ENCODE measurements at places on chromosomes 3 and 15.

DNA sequence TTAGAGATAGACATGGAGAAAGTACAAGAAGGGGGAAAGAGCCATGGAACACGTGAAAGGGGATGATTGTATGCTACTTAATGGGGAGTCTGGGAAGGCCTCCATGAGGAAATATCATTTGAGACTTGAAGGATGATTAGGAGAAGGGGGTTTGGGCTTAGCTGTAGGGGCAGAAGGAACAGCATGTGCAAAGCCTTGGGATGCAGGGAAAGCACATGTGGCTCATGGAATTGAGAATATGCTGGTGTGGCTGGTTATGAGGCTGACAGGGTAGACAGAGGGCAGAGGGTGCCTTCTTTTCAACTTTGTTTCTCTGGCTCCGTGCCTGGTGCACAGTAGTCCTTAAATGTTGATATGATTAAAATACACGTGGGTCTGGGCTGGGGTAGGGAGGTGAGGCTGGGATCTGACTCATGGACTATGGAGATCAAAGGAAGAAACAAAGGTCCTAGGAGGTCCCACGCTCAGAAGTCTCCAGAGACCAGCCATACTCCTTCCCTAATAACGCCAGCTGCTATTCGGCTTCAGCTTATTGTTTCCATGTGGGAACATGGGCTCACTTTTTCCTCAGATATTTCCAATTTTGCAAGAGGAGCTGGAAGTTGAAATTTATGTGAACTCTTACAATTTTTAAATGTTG is 1.1 kb downstream of the GTF2E1 start:
- DNase-seq: no peak

GRCh38 chr15:24745290-24745689 is 69.7 kb downstream of the NPAP1 start:
- no peak for DNase-seq

DNA sequence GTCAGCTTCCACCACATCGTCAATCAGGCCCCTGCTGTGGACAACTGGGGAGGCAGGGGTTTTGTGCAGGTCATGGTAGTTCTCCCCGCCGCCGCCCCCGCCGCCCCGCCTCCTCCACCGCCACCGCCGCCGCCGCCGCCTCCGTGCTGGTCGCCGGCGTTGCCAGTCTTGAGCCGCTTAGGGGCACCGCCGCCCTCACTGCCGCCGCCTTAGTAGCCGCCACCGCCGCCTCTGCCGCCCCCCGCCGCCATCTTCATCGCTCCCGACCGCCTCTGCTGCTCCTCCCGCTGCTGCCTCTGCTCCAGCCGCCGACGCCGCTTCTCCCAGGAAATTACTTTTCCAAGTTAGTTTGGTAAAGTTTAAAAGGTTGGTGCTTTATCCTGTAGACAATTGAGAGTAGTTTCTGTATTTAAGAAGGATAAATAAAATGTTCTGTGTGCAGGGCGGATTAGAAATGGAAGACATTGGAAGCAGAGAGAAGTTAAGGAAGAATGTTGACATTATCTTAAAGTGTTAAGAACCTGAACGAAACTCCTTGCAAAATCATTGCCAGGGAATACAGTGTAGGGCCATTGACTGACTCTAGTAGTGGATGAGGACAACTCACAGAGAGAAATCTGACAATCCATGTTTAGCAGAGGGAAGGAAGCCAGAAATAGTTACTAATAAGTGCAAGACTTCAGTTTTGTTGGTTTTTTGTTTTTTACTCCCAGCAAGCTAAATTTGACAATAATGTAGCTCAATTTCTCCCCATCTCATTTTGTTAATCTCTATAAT is 53.0 kb upstream of the GOLGA8A start:
- no peak for DNase-seq

GRCh38 chr3:67460841-67461510 is 193.4 kb downstream of the SUCLG2 start:
- DNase-seq: no peak

DNA sequence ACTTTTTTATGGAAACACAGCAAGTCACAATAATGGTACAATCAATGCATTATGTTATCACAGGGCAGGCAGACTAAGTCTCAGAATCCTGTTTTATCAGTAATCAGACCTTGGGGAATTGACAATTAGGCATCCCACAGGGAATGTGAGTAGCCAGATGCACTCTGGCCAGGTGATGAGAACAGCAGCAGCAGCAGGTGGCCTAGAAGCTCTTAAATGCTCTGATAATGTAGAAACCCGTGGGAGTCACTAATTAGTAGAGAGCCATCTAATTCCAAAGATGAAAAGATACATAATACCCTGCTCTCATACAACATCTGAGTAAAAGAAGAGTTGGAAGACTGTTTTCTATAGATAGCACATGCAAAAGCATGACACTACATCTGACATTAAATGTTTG is 12.6 kb downstream of the CEP152 start:
- no peak for DNase-seq

DNA sequence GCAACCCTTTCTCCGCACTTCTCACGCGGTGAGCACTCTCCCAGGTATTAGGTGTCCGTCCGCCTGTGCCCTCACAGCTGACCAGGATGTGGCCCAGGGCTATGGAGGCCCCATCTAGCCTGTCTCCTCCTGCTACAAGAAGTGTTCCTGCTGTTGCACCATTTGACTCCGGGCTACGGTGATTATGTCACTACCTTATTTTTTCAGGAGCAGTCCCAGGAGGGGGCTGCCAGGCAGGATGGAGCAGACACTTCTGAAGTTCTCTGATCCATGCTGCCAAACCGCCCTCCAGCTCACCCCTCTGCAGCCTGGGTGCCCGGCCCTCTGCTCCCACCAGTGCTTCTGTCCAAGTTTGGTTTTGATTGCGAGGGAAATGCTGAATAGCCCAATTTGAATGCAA is 36.9 kb downstream of the ZXDC start:
- DNase-seq: no peak

- DNase-seq: no peak
These were observed 141.2 kb upstream of the SLCO3A1 start for GRCh38 chr15:91712286-91712685.

GRCh38 chr15:82129149-82129692 is 83.4 kb upstream of the MEX3B start:
- DNase-seq: no peak

DNA sequence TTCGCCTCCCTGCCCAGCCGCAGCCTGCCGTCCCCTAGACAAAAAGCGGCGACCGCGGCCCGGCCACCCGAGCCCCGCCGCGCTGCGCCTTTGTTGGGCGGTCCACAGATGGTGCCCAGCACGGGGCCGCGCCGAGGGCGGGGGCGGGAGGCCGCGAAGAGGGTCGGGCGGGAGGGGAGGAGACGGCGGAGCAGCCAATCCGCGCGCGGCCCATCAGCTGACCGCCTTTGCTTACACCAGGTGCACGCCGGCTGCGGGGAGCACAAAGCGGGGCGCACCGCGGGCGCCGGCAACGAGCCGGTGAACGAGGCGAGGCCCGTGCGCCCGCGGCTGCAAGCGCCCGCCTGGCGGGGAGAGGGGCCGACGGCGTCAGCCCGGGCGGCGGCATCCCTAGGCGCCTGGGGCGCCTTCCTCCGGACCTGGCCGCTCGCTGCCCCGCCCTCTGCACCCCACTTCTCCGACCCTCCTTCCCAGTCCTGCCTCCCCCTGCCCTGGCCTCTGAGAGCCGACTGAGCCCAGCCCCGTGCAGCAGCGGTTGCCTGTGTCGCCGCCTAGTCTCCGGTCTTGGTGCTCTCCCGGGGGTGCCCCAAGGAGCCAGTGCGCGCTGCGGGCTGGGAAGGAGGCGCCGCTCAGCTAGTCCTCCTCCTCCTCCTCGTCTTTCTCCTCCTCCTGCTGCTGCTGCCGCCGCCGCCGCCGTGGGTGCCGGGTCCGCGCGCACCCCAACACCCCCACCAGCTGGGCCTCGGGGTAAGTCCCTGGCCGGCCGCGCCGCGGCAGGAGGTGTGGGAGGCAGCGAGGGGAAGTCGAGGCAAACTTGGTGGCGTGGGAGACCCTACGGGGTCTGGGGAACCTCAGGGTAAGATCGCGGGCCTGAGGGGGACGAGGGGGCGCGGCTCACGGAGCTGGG is at the start of gene LRRN1:
Gene LRRN1 (plus strand): TSS at position 259 of the 907 bp plus-strand sequence. CDS start 45,211 bp downstream, outside the sequence.
- DNase-seq: no peak

- DNase-seq: no peak
These were observed 12.0 kb upstream of the NMNAT3 start for GRCh38 chr3:139689708-139690228.

DNA sequence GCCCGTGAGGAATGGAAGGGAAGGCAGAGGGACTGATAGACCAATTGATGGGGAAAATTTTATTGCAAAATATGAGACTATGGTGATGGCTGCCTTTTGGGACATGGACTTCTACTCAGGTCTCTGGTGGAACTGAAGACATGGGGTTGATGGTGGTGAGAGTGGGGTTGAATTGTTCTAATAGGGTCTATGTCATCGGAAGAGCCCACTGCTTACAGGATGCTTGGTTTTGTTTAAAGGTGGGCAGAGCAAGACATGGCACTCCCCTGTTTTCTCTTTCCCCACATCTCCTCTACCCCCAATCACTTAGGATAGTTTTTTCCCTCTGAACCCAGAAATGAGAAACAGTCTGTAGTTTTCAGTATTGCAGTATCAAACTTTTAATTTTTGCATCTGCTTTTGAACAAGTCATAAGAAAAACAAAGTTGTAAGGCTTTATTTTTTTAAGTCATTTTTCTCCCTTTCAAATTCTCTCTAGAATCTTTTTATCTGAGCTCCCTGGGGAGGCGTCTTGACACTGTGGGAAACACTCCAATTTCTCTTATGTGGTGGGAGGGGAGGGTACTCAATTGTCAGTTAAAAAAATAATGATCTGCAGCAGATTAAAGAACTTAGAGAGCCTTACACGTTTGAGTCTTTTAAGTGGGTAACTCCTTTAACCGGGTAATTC is 276.2 kb upstream of the TBC1D5 start:
- no peak for DNase-seq

GRCh38 chr3:51680196-51680595 is 9.1 kb downstream of the TEX264 start:
- DNase-seq: no peak

- no peak for DNase-seq
These were observed 19.2 kb downstream of the P3H2 start for GRCh38 chr3:190101320-190102011.

DNA sequence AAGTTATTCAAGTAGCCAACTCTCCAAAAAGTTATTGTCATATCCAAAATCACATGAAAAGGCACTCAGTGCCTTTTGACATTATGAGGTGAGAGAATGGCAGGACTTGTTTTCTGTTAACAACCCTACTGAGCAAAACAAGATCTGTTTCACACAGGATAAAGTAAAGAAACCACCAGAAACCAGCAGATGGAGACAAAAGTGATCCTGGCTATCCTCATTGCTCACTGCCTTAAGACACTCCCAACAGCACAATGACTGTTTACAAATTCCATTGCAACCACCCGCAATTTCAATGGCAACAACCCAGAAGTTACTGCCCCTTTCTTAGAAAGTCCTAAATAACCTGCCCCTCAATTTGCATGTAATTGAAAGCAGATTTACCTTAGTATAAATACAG is 352.6 kb upstream of the NDN start:
- no peak for DNase-seq

DNA sequence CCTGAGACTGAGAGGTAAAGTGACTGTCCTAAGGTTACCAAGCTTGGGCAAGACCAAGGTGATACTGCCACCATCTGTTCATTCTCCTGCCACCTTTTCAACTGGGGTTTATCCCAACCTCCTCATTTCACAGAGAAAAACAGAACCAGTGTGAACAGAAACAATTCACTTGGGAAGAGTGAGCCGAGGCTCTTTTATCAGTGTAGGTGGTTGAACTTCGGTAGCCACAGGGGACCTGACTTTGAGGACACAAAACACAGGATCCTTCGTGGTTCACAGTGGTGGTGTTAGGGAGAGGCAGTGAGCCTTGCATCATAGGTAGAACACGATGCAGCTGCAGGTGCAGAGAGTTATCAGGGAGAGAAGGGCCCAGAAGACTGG is 72.8 kb upstream of the ICE2 start:
- no peak for DNase-seq

DNA sequence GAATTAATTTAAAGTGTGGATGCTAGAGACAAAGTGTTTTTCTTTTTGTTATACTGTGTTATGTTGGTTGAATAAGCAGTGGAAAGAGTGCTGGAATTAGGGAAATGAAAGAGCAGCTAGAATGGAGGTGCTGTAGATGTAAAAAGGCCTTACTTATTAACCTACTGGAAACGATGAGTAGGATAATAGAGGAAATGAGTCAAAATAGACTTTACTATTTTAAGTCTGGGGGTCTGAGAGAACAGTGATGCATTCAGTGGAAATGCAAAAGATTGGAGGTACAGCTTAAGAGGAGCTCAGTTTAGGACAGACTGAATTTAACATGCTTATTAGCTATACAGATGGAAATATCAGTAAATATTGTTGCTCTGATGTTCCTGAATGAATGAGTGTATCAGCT is 674.0 kb downstream of the OTOL1 start:
- no peak for DNase-seq

DNA sequence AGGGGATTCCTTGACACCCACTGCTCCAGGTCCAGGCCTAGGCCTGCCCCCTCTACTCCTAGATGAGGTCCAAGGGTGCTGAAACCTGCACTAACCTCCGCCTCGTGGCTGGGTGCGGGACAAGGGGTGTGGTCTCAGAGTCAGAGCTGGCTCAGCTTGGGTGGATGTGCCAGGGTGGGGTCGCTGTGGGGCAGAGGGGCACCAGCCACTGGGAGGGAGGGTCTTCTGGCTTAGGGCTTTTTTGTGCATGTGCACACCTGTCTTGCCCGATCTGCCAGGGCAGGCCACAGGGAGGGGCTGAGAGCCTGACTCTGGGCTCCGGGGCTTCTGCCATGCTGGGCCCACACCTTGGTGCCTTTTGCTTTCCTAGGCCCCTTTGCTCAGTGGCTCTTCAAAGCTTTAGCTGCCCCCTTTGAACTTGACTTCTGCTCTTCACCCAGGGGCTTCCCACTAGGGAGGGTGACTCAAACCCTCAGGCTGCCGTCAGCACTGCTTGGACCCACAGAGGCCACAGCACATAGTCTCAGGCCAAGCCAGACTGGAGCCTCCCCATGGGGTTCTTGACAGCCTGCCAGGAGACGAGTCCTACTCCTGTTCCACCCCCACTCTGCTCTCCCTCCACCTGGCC is 73.0 kb downstream of the KLF13 start:
- no peak for DNase-seq

- no peak for DNase-seq
These were observed 701.9 kb downstream of the EDEM1 start for GRCh38 chr3:5889374-5889773.

DNA sequence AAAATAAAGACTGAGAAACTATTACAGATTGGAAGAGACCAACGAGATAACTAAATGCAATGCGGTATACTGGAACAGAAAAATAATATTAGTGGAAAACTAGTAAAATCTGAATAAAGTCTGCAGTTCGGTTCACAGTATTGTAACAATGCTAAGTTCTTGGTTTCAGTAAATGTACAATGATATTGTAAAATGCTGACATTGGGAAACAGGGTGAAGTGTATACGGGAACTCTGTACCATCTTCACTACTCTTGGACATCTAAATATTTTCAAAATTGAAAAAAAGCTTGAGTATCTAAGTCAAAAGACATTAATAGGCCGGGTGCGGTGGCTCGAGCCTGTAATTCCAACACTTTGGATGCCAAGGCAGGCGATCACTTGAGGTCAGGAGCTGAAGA is 120.9 kb upstream of the KCNMB2 start:
- DNase-seq: no peak
